ENCODE measurements at places on chromosomes 1 and 21.

DNA sequence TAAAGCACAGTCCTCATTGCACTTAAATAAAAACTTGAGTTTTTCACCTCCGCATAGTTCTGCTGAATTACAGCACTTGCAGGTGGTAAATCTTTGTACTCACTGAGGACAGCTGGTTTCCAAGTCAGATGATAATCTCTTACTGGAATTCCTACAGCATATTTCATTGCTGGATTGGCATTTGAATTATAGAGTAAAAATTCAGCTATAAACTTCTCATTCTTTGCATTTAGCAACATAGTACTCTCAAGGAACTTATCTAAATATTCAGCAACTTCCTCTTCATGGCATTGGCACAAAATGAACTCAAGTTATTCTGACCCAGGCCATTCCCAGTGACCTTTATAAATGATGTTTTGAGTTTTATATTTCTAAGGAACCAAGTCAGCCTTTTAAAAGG lies 23.4 kb downstream of the GORAB start:
- H3K4me3 ChIP-seq, result no peak overlapping the region
- H3K27ac ChIP-seq, result no peak overlapping the region
- peaks cover 23% of the 10 kb centered on the region for H3K36me3 ChIP-seq

DNA sequence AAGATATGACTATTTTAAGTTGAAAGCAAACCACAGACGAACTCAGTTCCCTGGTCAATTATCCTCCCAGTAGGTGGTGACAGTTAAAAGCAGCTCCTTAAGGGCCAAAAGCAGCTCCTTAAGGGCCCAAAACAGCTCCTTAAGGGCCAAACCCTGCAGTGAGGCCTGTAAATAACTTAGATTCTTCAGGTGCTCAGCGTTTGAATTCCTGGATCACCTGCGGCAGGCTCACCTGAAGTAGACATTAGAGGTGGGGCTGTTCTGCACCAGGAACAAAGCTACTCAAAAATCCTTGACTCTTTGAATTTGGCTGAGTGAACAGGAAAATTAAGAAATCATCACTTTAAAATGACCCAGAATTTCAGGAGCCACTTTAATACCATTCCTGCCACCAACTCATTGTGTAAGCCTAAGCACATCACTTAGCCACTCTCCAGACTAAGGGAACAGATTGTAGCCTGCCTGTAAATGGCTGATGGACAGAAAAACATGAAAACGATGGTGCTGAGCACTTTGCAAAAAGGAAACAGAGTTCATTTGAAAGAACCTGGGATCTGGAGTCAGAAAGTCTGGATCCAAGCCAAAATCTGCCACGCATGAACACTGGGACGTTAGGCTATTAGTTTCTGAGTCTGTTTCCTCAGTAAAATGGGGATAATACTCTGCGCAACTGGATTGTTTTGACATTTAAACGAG lies 126.9 kb downstream of the LRIG2 start:
- H3K36me3 ChIP-seq, result no peaks in the 10 kb centered on the region
- H3K4me3 ChIP-seq, result no peak overlapping the region
- DNase-seq, result no peak
- no peak overlapping the region for H3K27ac ChIP-seq

DNA sequence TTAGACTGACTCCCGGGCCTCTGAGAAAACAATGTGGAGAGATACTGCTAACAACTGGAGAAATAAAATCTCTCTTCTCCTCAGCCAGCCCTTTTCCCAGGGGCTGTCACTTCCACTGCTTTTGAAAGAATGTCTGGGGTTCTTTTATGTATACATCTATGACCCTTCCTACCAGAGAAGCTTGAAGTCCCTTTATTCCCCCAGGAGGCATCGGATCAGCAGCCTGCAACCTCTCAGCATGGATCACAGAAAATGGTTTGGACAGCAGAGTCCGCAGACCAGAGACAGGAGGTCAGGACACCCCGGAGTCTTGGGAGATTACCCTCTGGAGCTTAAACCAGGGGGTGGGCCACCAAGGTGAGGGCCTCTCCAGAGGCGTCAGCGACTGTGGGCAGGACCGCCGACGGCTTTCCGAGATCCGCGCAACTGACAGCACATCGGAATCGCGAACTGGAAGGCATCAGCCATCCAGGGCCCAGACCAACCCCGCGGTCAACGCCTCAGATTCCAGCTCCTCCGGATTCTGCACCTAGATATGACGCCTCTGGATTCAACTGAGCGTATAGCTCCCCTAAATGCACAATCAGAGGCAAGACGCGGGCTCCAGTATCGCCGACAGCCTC lies 1.0 kb downstream of the EPHA10 start:
- H3K4me1 ChIP-seq, result peaks cover 7% of the 10 kb centered on the region
- no peak overlapping the region for H3K27ac ChIP-seq
- peaks cover 64% of the 10 kb centered on the region for H3K27me3 ChIP-seq
- DNase-seq, result no peak
- H3K4me3 ChIP-seq, result no peak overlapping the region

DNA sequence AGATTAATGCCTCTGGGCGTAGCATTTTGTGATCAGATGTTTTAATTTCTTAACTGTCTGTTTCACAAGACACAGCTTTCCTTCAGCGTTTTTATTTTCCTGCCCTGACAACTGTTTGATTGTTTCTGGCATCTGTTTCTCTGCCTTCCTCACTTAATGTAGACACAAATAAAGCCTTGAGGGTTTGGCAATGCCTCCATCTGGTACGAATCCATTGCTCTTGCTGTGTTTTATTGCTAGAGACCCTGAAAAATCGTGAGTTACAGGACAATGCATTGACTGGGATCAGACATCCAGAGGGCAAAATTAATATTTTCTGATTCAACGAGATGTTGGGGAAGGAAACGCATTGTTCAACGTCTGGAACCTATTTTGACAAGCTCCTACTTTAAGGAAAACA lies 363.5 kb downstream of the MRPL39 start:
- H3K27me3 ChIP-seq, result peaks cover 2% of the 10 kb centered on the region
- H3K36me3 ChIP-seq, result no peaks in the 10 kb centered on the region
- H3K4me3 ChIP-seq, result no peak overlapping the region

DNA sequence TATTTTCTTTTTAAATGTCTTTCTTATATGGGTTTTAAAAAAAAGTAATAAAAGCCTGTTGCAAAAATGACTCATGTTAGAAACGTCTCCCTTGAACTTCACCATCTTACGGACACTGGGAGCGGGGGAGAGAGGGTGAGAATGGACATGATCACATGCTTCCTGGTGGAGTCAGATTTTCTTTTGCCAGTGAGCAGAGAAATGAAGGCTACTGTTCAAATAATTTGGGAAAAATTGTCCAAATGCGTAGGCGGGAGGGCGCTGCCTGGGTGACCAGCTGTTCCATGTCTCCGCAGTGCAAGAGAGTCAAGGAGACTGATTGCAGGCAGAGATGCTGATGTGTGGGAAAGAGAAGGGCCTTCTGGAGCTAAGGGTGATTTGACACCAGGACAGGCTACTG lies 23.1 kb downstream of the EIF2D start:
- no peaks in the 10 kb centered on the region for H3K27me3 ChIP-seq
- peak overlapping the region; percentile 38 for H3K4me3 ChIP-seq
- DNase-seq, result no peak
- peak overlapping the region; percentile 83 for H3K27ac ChIP-seq

DNA sequence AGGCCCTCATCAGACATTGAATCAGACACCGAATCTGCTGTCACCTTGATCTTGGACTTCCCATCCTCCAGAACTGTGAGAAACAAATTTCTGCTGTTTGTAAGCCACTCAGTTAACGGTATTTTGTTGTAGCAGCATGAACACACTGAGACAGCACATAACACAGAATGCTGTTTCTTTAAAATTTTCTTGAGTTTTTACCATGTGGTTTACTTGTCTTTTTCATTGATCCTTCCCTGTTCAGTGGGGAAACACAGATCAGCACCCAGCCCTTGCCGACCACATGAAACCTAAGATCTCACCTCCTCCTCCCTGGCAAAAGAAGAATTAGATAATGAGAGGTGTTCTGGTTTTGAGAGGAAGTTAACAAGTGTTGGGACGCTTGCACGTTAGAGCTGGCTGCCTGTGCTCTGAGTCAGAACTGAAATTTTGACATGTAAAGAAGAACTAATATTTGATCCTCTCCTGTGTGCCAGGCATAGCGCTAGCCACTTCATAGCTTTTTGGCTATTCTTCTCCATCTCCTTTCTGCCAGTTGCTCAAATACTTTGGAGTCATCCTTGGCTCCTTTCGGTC lies 179.6 kb downstream of the DHRS3 start:
- DNase-seq, result no peak
- H3K27me3 ChIP-seq, result no peaks in the 10 kb centered on the region
- H3K4me1 ChIP-seq, result peaks cover 84% of the 10 kb centered on the region
- H3K27ac ChIP-seq, result peak overlapping the region; percentile 95
- peak overlapping the region; percentile 72 for H3K4me3 ChIP-seq

- H3K4me3 ChIP-seq, result no peak overlapping the region
- H3K27me3 ChIP-seq, result peaks cover 7% of the 10 kb centered on the region
- DNase-seq, result no peak
- H3K36me3 ChIP-seq, result peaks cover 4% of the 10 kb centered on the region
Observed at GRCh38 chr21:34913811-34914210, 135.3 kb downstream of the RUNX1 start.

DNA sequence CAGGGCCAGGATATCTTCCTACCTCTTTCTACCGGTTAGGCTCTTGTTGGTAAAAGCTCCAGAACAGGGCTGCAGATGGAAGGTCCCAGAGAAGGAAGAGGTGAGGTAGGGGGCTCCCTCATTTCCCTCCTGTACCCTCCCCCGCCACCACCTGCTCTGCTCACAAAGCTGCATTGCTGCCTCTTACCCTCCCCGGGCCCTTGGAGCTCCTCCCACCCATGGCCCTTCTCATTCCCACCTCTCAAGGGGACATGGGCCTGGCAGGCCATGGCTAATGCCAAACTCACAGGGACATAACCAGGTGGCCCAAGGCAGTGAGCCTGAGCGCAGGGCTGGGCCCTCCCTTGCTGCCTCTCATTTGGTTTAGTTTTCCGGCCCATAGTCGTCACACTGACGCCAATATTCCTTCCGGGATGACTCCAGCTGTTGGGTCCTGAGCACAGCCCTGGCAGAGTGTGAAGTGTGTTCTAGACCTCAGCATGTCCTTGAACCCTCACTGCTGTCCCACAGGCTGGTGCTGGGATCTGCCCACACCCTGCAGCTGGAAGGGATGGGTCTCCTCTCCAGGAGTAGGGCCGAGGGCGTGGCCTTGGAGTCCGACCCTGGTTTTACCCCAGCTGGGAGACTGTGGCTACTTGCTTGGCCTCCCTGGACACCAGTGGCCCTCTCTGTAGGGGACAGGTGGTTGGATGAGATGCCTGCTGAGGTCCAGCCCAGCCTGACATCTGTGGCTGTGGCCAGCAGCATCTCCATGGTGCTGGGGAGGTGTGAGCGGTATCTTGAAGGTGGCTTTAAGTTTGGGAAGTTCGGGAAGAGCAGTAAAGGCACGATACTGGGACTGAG lies 104.6 kb downstream of the ARHGEF10L start:
- H3K27me3 ChIP-seq, result no peaks in the 10 kb centered on the region
- no peak overlapping the region for H3K4me3 ChIP-seq
- no peak for DNase-seq
- H3K27ac ChIP-seq, result no peak overlapping the region
- H3K36me3 ChIP-seq, result no peaks in the 10 kb centered on the region

GRCh38 chr1:18929686-18930085 lies 26.8 kb downstream of the IFFO2 start:
- H3K36me3 ChIP-seq, result peaks cover 2% of the 10 kb centered on the region
- no peak for DNase-seq
- peaks cover 38% of the 10 kb centered on the region for H3K4me1 ChIP-seq
- no peak overlapping the region for H3K27ac ChIP-seq
- no peaks in the 10 kb centered on the region for H3K27me3 ChIP-seq

DNA sequence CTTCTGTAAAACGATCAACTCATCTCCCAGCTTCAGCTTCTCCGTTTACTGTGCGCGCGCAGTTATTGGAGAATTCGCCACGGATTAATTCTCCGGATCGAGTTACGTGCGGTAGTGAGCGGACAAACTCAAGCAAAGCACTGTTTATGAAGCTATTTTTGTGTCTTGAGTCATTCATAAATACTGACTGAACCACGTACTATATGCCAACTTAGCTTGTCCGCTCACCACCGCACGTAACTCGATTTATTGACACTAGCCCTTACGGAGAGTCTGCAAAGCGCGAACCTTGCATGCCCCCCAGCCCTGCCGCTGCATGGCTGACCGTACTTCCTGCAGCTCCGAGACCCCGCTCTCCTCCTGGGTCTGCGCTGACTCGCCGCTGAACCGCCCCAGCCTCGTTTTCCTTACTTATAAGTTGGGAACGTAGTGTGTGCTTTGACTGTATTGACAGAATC lies 773 bp downstream of the CHD1L start:
- peaks cover 43% of the 10 kb centered on the region for H3K4me1 ChIP-seq
- H3K27ac ChIP-seq, result peak overlapping the region; percentile 81
- peak overlapping the region; percentile 94 for H3K4me3 ChIP-seq
- H3K36me3 ChIP-seq, result peaks cover 13% of the 10 kb centered on the region

- no peak for DNase-seq
- H3K4me1 ChIP-seq, result peaks cover 48% of the 10 kb centered on the region
- H3K27ac ChIP-seq, result peak overlapping the region; percentile 77
Observed at GRCh38 chr1:167435484-167435883, 82.8 kb downstream of the CD247 start.

- no peaks in the 10 kb centered on the region for H3K27me3 ChIP-seq
- H3K27ac ChIP-seq, result no peak overlapping the region
- H3K4me3 ChIP-seq, result peak overlapping the region; percentile 47
Observed at GRCh38 chr1:212290608-212291007, 5.4 kb downstream of the PPP2R5A start.

- H3K4me1 ChIP-seq, result peaks cover 71% of the 10 kb centered on the region
- peak overlapping the region; percentile 77 for H3K4me3 ChIP-seq
- H3K27me3 ChIP-seq, result no peaks in the 10 kb centered on the region
- peaks cover 16% of the 10 kb centered on the region for H3K36me3 ChIP-seq
- peak; percentile 84 for DNase-seq
- H3K27ac ChIP-seq, result peak overlapping the region; percentile 93
Observed at GRCh38 chr1:26541816-26542711, 12.5 kb downstream of the RPS6KA1 start.

DNA sequence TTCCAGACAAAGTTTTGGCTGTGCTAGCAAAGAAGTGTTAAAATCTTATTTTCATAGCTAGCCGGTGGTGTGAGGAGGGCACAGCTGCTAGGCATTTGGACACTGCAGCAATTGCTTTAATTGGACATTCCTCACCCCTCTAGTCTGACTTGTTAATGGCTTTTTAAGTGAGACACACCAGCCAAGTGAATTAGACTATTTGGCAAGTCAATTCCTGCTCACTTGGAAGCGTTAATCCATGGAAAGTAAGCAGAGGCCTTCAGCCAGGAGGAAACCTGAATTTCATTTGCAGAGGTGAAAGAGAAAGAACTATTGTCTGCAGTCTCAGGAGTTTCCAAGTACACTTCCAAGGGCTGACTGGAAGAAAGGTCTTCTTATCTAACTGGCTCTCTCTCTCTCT lies 175.7 kb downstream of the ST6GALNAC3 start:
- no peak overlapping the region for H3K4me3 ChIP-seq
- H3K27me3 ChIP-seq, result no peaks in the 10 kb centered on the region
- DNase-seq, result no peak
- no peak overlapping the region for H3K27ac ChIP-seq
- peaks cover 14% of the 10 kb centered on the region for H3K4me1 ChIP-seq

GRCh38 chr1:192476802-192477298 lies 98.7 kb upstream of the RGS1 start:
- H3K27me3 ChIP-seq, result peaks cover 8% of the 10 kb centered on the region
- no peak overlapping the region for H3K27ac ChIP-seq
- no peak for DNase-seq
- no peak overlapping the region for H3K4me3 ChIP-seq
- H3K4me1 ChIP-seq, result no peaks in the 10 kb centered on the region

- no peak for DNase-seq
- H3K36me3 ChIP-seq, result peaks cover 35% of the 10 kb centered on the region
- H3K27me3 ChIP-seq, result no peaks in the 10 kb centered on the region
- no peak overlapping the region for H3K27ac ChIP-seq
- peaks cover 23% of the 10 kb centered on the region for H3K4me1 ChIP-seq
Observed at GRCh38 chr21:14376854-14377253, 6.1 kb downstream of the HSPA13 start.

Data from activated naive CD8-positive, alpha-beta T cell treated with anti-CD3 and anti-CD28 coated beads, Interleukin-2, amount 10 ng/mL, durations not matched to agents 7 days and 5 days (primary cell).